ENCODE measurements at places on chromosomes 12 and 14.

DNA sequence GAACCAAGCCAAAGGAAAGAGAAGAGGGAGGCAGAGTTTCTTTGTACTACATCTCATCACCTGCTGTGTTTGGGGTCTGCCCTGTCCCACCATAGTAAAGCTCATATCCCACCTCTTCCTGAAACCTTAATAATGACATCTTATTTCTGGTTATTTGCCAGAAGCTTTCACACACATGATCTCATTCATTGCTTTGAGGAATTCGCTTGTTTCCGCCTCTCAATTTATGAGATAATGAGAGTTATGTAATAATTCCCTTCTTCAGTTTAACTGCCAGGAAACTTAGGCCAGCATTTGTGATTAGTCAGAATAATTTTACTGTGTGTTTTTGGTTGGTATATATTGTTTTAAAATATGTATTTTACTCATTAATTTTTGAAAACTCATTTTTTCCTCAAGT, 205.2 kb downstream of the CACNA1C start:
- no peak for DNase-seq

DNA sequence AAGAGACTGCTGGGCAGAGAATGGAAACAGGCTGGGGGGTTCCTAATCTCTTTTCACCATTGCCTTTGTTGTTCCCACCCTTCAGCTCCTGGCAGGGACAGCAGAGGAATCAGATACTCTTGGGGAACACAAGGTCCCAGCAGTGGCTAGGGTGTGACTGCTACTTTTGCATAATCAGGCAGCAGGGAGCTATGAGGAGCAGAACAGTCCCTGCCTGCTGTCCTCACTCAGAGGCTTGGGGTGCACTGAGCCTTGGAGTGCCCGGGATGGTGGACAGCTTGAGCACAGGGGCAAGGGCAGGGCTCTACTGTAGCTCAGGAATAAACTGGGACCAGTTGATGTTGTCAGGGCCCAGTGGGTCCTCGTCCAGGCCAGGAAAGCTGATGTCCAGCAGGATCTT, 1.5 kb upstream of the TEX52 start:
- no peak for DNase-seq

DNA sequence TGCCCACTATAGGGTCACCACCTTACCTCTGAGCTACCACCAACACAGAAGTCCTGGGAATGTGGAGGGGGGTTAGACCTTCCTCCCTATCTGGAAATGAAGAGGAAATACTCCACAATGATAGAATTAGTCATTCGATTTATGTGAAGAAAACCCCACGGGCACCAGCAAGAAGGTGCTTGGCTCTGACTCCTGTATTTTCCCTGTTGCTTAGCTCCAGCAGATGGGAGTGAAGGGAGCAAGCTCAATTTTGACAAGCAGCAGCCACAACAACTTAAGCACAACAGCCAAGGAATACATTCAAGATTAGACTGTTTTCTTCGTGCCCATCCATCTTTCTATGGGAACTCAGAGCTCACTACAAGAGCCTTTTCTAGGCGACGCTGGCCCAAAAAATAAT, 191.7 kb downstream of the SPTSSA start:
- no peak for DNase-seq

DNA sequence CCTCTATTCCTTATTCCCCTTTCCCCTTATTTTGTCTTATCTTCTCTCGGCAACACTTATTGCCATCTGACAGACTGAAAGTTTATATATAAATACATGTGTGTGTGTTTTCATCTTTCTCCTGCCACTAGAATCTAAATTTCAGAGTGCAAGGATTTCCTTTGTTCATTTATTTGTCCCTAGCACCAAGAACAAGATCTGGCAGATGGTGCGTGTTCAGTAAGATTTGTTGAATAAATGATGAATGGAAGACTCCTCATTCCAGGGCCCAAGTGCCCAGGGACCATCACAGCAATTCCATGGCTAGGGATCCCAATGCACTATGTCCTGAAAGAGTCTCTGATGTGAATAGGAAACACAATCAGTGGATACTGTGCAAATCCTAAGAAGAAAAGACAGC, 97.9 kb upstream of the EEA1 start:
- DNase-seq: no peak

DNA sequence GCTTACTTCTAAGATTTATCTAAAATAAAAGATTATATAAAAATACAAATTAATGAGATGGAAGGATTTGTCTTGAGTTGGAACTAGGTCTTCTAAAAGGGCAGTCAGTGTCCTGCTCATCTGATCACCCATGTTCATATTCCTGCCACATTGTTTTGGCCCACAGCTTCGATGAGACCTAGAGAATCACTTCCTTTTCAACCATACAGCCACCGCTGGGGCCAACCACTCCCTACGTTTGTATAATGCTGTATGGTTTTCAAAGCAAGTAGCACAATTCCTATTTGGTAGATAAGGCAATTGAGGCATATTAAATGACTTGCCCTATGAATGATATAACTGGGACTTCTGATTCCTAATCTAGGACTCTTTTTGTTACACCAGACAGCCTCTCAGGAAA, 249.4 kb downstream of the ZFP36L1 start:
- DNase-seq: no peak

DNA sequence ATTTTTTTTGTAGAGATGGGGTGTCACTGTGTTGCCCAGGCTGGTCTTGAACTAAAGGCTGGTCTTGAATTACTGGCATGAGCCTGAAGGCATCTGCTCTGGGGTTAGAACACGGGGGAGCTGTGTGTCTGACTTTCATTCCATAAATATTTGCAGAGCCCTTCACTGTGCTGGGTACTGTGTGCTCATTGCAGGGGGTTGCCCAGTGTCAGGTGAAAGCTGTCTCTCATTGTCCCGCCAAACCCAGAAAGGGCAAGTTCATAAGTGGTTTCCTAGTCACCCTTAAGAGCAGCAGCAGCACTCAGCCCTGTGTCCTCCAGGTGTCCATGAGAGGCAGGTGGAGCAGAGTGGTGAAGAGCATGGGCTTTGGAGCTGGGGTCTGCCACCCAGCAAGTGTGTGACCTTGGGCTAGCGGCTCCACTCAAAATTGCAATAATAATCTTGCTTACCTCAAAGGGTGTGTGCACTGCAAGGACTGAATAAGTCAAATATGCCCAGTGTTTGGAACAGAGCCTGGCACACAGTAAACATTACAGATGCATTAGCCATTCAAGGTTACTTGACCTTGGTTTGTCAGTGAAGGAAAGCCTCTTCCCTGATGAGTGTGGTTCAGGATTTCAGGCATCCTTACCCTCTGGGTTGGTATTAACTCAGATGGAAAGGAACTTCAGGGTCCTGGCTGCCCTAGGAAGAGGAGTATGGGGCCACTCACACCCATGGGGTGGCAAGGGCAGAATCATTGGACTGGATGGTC, 4.4 kb upstream of the SMIM41 start:
- no peak for DNase-seq

DNA sequence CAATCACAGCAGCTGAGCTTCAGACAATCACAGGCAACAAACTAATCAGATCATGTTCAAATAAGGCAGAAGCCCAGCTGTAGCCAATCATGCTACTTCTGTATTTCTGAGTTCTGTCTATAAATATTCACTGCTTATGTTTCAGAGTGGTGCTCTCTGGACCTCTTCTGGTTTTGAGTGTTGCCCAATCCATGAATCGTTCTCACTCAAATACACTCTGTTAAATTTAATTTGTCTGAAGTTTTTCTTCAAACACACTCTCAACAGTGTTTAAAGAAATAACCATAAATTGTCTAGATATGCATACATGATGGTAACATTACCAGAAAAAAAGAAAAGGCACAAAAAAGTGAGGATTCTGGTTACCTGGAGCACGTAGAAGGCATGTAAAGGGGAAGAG, 77.9 kb upstream of the BBS10 start:
- no peak for DNase-seq

GRCh38 chr14:86057018-86057667, 527.2 kb downstream of the FLRT2 start:
- no peak for DNase-seq

GRCh38 chr14:24673059-24673458, 39.1 kb upstream of the GZMB start:
- DNase-seq: no peak
